ENCODE measurements at places on chromosomes 3 and 15. TPM values are rescaled to one million over a fixed set of nuclear protein-coding genes. Genes with fewer than 3 reads are reported as not detected.
A peak's percentile ranks its signal among the peaks of the same experiment; 100 is the strongest.

DNA sequence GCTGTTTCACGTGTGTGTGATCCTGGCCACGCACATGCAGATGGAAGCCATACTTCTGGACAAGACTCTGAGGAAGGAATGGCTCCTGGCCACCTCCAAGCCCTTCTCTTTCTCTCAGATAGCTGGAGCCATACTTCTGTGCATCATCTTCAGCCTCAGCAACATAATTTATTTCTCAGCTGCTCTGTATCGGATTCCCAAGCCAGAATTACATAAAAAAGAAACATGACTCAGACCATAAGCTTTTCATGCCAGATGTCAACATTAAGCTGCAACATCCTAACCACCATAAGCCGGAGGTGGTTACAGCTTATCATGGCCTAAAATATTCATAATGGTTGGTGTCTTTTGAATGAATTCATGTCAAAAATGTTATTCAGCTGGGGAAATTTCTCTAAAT is 10.6 kb upstream of the KIF23 start:
- no peak for DNase-seq

DNA sequence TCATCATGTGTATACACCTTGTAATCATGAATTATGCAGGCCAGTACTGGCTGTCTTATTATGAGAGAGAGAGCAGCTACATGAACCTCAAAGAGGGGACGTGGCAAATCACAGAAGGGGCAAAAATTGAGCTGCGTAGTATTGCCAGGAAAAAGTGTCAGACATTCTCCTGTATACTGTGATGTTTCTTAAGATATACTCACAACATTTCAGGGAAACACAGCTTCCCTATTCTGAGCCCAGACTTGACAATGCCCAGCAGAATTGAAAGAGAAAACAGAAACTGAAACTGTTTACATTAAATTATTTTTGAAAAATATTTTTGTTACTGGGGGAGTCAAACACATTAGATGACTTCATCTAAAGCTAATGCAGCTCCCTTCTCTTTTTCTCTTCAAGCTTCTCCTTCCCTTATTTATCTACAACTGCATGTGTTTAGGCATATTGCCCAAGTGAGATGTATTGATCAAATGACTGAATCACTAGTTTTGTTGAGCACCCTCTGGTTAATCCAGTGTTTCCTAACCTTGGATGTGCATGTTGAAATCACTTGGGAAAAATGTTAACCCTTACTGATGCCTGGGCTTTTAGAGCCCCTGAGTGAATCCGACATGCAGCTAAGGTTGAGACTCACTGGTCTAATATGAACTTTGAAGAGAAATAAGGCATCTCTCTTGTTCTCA is 39.5 kb downstream of the CADPS start:
- DNase-seq, result no peak

GRCh38 chr3:52306978-52307377 is 9.1 kb upstream of the DNAH1 start:
- DNase-seq, result no peak

DNA sequence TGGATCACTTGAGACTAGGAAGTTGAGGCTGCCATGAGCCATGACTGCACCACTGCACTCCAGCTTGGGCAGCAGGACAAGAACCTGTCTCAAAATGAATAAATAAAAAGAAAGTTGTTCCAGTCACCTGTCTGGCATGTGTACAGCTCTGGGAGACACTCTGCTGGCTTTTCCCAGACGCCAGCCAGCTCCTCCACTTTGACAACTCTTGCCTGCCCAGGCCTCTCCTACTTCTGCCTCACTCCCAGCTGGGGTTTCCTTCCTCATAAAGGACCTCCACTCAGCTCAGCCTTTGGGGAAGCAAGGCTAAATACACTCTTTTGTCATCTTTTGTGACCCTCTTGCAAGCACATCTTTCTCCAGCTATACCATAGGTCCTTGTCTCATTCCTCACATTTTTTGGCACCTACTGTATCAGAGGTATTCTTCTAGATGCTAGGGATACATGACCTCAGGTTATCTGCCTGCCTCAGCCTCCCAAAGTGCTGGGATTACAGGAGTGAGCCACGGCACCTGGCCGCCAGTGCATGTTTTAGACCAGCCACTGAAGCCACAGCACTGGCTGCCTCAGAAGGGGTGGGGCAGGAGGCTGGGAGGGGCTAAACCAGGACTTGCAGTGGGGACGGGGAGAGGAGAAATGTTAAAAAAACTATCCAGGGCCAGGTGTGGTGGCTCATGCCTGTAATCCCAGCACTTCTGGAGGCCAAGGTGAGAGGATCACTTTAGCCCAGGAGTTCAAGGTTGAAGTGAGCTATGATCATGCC is 10.0 kb upstream of the ELP6 start:
- no peak for DNase-seq

DNA sequence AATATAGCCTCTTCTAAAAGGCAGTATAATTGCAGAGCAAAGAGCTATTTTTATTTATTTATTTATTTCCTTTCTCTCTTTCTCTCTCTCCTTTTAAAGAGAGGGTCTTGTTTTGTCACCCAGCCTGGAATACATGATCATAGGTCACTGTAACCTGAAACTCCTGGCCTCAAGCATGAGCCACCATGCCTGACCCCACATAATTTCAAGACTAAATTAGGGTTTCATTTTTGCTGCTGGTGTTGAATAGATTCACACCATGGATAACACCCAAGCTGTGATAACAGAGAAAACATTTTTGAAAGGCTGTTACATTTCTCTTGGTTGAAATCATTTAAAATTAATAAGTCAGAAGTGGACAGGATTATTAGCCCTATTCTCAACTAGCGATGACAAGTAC is 131.6 kb downstream of the LEKR1 start:
- no peak for DNase-seq

The TRIM42 gene
- polyA plus RNA-seq, result not detected

The LPCAT4 gene
- 122 TPM for polyA plus RNA-seq

DNA sequence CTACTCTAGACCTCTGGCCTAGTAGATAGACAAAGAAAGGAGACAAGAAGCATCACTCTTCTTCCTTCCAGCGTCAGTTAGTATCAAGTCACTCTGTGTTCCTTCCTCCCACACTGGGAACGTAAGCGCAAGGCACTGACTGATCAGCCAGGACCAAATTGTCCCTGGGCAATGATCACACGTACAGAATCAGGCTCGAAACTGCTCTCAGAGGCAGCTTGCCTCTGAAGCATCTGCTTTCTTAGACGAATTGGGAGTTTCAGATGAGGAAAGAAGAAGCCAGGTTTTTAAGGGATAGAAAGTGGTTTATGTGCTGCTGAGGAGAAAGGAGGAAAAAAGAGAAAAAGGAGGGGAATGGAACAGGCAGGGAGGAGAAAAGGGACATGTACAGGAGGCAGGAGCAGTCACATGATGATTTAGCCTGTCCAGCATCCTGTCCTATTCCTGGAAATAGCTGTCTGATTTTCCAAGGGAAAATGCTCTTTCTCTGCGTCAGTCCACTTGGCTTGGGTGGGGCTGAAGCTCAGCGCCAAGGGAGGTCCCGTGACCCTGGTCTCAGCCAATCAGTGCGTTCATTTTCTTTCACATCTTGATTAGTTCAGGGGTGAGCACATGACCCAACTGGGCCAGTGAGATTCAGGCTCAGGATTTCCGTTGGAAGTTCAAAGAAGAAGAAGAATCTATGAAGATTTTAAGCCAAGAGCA is 102.0 kb upstream of the PRICKLE2 start:
- DNase-seq, result peak; percentile 92

DNA sequence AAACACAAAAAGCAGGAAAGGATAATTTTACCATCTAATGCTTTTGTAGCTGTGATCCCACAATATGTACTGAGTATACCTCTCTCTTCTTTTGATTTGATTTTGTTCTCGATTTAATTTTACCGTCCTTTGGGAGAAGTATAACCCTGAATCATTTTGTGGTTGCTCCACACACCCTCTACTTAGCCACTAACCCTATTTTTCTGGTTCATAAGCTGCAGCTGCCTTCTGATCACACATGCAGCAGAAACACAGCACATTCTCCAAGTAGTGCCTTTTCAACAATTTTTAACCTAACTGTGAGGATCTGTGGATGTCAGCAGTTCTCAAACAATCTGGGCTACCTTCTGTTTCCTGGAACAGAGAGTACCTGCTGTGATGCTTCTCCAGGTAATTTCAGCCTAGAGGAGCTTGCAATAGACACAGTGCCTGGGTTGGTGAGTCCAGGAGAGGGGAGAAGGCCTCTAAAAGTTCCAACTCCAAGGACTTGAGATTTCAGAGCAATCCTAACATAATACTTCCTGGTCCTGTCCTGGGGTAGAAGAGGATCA is 40.3 kb downstream of the HGD start:
- DNase-seq, result no peak

- no peak for DNase-seq
Measured at GRCh38 chr3:1091286-1091685, 1.5 kb upstream of the CNTN6 start.

The GOLGA8H gene
- not detected for polyA plus RNA-seq

The PLCB2 gene
- polyA plus RNA-seq, result 27.5 TPM

- peak; percentile 60 for DNase-seq
Measured at GRCh38 chr3:115239717-115240116, 92.6 kb upstream of the ZBTB20 start.

The ACKR2 gene
- polyA plus RNA-seq, result 1.2 TPM

- DNase-seq, result no peak
Measured at GRCh38 chr3:145951441-145951840, 209.5 kb downstream of the PLOD2 start.

DNA sequence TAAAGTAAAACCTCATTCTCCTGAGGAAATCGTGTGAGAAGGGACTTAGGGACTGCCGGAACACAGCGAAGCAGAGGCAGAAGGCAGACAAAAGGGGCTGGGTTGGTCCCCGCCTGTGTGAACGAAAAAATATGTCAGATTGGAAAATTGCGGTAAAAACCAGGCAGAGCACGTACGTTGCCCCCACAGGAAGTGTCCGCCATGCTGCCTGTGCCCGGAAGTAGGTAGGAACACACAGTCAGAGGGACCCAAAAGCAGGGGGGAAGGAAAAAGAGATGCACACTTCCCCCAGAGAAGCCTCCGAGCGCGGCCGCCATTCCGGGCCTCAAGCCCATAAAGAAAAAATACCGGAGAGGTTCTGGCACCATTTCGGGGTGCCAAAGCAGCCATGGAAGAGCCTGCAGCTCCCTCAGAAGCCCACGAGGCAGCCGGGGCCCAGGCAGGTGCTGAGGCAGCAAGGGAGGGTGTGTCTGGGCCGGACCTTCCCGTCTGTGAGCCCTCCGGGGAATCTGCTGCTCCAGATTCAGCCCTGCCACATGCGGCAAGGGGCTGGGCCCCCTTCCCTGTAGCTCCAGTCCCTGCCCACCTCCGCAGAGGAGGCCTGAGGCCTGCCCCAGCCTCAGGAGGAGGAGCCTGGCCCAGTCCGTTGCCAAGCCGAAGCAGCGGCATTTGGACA is at the start of gene MKRN3:
Gene MKRN3 (plus strand): TSS at position 280 of the 676 bp plus-strand sequence. CDS start 109 bp downstream, at position 389.
- DNase-seq, result no peak

The GPR171 gene
- 0.46 TPM for polyA plus RNA-seq

The CCDC80 gene
- 12.1 TPM for polyA plus RNA-seq

DNA sequence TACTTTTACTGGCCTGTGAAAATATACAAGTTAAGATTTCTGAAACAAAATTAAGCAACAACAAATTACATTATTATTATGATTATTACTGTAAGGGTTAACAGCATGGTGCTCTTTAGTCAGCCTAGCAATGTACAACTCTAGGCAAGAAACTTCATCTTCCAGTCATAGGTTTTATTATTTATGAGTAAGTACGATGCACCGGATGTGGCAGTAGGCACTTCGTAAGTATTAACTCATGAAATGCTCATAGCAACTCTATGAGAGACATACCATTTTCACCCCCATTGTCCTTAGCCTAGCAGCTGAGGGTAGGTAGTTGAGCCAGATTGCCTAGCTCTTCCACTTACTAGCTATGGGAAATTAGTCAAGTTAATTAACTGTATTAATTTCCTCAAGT is 68.0 kb upstream of the PTPRG start:
- DNase-seq, result no peak

DNA sequence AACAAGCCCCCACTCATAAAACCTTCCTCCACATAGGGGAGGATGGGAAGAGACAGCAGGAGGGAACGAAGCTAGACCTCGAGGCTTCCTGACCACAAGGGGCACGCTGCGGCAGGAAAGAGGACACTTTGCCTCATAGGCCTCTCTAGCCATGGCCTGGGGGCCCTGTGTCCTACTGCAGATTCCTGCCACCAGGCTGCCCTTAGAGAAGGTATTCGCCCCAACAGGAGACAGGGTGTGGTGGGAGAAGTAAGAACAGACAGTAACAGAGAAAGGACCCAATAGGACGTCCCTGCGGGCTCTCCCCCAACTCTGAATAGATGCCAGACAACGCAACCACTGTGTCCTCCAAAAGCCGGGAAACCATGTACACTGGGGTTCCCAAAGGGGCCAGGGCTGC is 36.8 kb downstream of the ADCY5 start:
- DNase-seq, result no peak

- no peak for DNase-seq
Measured at GRCh38 chr3:16520970-16521881, 7.7 kb upstream of the RFTN1 start.

DNA sequence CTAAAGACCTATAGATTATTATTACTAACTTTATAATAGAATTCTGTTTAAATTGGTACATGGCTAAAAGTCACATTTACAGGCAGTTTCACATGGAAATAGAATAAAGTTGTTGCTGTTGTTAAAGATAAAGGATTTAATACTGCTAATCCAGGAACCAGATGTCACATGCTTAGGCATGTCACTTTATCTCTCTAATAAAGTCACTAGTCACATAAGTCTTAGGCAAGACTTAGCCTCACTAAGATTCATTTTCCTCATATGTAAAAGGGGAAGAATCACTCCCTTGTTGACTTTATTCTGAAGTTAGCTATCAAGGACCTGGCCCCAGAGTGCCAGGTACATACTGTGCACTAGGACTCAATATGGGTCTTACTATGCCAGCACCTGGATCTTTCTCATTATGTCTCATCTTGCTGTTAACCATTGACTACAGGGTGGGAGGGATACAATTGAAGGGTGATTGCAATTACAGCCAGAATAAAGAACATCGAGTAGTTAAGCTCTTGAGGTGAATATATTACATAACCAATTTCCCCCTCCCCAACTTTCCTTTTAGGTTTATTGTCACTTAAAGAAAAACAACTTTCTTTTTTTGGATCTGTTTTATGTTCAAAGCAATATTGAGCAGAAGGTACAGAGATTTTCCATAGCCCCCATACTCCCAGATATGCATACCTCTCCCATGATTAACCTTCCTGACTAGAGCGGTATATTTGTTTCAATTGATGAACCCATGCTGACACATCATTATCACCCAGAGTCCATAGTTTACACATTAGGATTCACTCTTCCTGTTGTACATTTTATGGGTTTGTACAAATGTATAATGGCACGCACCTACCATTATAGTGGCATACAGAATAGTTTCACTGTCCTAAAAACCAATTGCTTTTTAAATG is 36.6 kb downstream of the LNP1 start:
- DNase-seq, result no peak

The FRMD4B gene
- polyA plus RNA-seq, result 13.2 TPM

DNA sequence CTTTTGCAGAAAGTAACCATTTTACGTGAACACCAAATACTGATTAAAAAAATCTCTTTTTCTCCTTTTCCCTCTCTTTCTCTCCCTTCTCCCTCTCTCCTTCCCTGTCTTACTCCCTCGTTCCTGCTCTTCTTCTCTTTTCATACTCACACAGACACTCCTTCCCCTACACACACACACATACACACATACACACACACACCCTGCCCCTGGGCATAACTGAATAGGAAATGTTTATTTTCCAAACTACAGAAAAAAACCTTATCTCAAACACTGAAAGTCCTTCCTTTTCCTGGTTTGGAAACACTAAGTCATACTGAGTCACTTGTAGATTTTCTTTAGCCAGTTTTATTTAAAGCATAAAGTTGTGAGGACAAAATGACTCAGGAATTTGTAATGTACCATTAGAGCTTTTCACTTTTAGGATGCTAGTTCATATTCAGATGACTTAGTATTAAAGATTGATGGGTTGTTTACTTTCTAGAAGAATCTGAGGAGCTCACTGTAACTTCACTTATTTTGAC is 62.4 kb downstream of the MBNL1 start:
- DNase-seq, result no peak

All from sigmoid colon (tissue), 7 donors.